ENCODE measurements at places on chromosomes 7 and 10.

GRCh38 chr10:111926286-111926685, 257.3 kb downstream of the GPAM start:
- DNase-seq, result no peak

DNA sequence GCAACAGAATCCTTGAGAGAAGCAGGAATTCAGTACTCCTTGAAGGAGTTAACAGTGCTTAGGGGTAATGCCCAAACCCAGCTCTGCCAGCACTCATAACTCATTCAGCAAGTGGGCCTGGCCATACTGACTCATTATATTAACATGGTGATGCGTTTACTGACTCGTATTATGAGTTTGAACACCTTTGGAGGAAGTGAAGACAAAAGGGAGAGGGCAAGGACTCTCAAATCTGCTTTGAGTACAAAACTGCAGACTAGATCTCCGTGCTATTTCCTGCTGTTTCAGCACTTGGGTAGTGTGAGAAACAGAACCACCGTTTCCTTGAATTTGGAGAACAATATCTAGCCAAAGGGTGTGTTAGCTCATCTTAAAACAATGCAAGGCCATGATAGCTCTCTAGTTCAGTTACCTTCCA, 30.8 kb downstream of the SLC16A9 start:
- no peak for DNase-seq

DNA sequence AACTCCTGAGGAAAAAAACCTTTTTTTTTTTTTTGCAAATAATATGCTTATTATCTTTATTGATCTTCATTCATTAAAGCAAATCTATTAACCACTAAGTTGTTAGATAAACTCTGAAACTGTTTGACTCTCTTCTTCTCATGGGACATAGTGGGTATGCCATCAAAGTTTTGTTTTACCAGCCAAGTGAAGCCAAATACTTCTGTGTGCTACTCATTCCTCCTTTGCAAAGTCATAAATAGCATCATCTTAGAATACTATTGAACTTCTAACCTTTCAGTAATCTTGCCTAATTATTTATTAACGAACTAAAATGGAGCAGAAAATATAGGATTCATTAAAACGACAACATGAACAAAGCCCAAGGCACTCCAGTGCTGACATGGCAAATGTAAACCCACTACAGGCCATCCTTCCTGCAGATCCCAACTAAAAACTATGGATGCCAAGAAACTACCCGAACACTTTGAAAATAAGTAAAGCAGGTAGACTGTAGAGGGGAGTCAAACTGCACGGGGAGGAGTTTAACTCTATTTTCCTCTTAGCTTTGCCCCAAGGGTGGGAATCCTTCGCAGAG, 61.2 kb upstream of the ODAD2 start:
- DNase-seq, result peak; percentile 68

GRCh38 chr7:110944966-110945644, 145.8 kb upstream of the LRRN3 start:
- DNase-seq, result no peak

DNA sequence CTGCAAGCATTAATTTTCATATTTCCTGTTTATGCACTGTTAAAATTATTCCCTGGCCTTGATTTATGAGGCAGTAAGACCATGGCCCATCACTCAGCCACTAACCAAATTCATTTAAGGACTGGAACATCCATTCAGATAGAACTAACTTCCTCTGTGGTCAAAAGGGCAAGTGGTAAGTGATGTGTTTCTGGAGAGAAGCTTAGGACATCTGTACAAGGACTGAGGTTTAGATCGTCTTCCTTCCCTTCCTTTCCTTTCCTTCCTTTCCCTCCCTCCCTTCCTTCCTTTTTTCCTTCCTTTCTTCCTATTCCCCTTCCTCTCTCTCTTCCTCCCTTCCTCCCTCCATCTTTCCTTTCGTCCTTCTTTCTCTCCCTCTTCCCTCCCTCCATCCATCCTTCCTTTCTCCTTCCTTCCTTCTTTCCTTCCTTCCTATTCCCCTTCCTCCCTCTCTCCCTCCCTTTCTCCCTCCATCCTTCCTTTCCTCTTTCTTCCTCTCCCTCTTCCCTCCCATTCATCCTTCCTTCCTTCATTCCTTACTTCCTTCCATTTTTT, 1019.4 kb downstream of the TYW1 start:
- DNase-seq, result no peak

DNA sequence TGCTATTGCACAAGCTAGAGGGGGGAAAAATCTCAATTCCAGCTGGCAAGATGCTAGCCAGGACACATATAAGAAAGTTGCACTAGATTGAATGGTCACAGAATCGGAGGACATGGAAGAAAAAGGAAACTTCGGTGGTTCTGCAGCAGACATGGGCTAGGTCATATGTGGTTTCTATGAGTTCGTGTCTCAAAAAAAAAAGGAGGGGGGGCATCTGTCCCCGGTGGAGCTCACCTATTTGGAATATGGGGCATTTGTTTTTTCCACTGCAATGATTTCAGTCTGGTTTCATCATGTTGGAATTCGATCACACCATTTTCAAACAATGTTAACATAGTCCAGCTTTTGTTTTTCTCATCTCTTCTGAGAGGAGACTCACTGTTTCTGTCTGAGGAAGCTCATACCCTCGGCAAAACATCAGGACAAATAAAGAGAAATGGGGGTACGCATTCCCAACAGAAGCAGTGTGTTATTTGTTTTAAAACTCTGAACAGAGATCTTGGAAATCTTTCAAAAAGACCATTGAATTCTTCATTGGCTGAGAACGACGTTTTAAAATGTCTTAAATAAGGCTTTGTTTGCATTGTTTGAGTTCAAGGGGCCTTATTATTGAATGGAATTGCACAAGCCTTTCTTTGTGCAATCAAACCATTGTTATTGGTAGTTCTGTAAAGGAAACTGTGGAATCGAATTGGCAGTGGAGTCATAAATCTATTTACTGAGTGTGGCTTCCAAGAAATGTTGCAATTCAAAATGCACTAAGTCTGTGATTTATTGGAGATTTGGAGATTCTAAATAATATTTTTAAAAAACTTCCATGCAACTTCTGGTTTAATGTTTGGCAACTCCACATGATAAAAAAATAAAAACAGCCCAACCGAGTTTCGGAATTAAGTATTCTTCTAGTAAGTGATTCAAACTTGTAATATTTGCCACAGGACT, 173.2 kb downstream of the RTKN2 start:
- peak; percentile 56 for DNase-seq

DNA sequence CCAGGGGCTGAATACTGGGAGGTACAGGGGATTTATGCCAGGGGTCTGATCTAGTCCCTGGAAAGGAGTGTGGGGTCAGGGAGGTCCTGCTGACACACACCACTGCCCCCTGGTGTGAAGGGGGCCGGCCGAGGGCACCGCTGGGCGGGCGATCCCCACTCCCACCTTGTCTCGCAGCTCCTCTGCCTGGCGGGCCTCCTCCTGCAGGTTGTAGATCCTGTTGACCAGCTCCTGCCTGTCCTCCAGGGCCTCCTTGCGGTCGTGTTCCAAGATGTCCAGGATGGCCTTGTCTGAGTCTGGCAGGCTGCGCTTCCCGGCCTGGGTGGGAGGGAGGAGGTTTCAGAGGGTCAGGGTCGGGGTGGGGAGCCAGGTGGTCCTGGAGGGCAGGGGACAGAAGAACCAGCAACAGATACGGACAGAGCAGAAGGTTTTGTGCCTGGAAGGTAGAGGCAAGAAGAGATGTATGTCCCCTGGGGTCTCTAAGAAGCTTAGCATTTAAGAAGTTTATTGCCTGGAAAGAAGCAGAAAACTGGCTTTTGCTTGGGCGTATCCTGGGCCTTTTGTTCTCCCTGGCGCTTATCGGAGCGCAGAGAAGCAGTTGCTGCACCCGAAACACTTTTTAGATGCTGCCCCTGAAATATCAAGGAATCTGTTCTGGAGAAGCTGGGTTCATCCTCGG, 94.5 kb upstream of the GNA12 start:
- DNase-seq, result no peak

GRCh38 chr7:79420464-79420863, 33.0 kb downstream of the MAGI2 start:
- DNase-seq, result peak; percentile 97

- DNase-seq, result peak; percentile 65
These were observed 24.8 kb downstream of the FAM53B start for GRCh38 chr10:124719213-124719851.

DNA sequence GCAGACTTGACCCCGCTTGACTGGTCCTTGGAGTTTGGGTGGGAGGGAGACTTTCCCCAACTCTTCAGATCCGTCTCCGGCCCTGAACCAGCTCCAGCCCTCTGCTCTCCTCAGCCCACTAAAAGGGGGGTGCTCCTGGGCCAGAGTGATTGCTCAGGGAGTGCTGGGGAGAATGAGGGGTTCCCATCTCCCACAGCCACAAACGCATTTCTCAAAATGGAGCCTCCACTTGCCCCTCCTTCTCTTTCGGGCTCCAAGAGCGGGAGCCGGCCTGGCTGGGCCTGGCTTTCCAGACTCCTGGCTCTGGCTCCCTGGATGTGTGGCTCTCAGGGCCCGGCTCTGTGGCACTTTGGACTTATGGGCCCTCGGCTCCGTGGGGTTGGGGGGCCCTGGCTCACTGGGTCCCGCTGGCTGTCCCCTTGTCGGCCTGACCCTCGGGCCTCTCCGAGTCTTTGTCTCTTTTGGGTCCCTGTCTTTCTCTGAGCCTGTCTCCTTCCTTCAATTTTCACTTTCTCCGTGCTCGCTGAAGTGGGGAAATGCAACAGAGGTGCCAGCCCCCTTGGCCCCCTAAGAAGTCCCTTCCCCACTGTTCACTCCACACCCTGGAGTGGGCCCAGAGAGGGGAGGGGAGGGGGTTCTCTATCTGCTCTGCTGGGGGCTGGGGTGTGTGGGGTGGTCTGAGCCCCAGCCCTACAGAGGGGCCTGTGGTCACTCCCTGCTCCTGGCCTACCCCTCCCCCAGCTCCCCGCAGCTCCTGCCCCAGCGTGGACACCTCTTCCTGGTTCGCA, 713 bp downstream of the LZTS2 start:
- peak; percentile 41 for DNase-seq

DNA sequence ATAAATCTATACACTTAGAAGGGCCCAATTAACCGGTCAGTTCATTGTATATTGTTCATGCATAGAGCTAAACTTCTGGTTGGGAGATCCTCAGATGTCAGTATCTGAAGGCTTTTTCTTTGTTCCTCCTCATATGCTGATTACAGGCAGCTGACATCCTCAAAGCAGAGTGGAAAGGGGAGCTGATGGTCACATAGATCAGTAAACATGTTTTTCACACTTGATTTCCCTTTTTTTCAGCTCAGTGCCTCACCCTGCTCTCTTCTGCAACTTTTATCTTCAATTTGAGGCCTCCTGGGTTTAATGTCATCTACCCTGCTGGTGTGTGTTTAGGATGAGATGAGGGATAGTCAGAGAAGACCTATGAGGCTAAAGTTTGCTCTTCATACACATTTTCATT, 297.9 kb upstream of the FZD1 start:
- DNase-seq, result no peak

GRCh38 chr7:149774237-149775175, 1.1 kb upstream of the ZNF467 start:
- no peak for DNase-seq

- DNase-seq, result no peak
These were observed 343 bp upstream of the C10orf71 start for GRCh38 chr10:49298671-49298982.

DNA sequence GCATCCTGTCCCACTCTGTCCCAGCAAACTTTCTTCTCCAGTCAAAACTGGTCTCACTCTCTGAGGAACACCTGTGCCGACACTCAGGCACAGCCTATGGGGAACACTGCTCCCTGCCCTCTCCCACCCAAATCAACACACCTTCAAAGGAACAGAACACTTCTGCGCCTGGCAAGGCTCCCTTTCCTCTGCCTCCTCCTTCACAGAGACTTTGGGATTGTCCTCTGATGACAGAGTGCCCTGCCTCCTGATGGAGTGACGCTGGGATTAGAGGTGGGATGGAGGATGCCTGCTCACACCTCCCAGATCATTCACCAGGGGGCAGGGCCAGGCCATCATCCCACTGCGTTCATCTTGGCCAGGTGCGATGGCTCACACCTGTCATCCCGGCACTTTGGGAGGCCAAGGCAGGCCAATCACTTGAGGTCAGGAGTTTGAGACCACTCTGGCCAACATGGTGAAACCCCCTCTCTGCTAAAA, 26.5 kb downstream of the KLF6 start:
- DNase-seq, result no peak

GRCh38 chr10:59945590-59945989, 39.2 kb upstream of the CCDC6 start:
- no peak for DNase-seq

- DNase-seq, result no peak
These were observed 24.0 kb downstream of the AGK start for GRCh38 chr7:141575164-141575563.

- DNase-seq, result no peak
These were observed 57.9 kb downstream of the MGMT start for GRCh38 chr10:129524936-129525335.

DNA sequence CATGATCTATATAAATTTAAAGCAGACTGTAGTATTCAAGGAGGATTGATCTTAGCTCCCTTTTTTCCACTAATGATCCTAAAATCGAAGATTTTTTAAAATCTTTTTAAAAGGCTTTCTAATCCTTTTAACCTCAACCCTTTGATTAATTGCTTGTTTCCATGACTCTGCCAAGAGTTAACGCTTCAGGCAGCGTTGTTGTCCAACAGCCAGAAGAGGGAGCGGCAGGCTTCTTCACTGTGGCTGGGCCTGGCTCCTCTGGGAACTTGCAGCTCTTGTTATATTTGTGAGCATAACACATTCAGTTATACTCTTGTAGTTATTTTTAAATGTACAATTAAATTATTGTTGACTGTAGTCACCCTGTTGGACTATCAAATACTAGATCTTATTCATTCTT, 26.3 kb downstream of the CRCP start:
- DNase-seq, result peak; percentile 77

- peak; percentile 59 for DNase-seq
These were observed 163.7 kb downstream of the WNT2 start for GRCh38 chr7:117158941-117159697.

GRCh38 chr10:126851414-126852108, 53.7 kb upstream of the DOCK1 start:
- no peak for DNase-seq

GRCh38 chr10:72002354-72003295, 38.4 kb downstream of the CHST3 start:
- DNase-seq, result no peak

DNA sequence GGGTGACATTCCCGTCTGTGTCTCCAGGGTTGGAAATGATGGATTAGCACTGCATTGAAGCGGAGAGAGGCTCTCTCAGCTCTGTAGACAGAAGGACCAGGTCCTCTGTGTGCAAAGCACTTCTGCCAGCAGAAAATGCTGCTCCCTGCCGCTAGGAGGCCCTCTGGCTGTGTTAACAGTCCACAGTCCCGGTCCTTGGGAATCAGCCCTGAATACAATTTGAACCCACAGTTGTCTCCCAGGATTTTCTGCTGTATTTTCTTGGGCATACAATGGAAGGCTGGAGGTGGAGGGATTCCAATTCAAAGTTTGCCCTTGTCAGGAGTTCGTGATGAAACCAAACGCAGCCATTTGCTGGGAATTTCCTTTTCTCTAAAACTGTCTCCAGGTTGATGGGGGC, 205.2 kb downstream of the GLRX3 start:
- no peak for DNase-seq

Measured in EH (cell line).